ENCODE measurements at places on chromosomes 4 and X.

- no peak for DNase-seq
Measured at GRCh38 chrX:17413228-17413627, 38.2 kb downstream of the NHS start.

- DNase-seq = no peak
Measured at GRCh38 chr4:76174216-76174615, 26.0 kb upstream of the NUP54 start.

GRCh38 chr4:144223661-144224060 lies 83.1 kb upstream of the GYPA start:
- DNase-seq = no peak

DNA sequence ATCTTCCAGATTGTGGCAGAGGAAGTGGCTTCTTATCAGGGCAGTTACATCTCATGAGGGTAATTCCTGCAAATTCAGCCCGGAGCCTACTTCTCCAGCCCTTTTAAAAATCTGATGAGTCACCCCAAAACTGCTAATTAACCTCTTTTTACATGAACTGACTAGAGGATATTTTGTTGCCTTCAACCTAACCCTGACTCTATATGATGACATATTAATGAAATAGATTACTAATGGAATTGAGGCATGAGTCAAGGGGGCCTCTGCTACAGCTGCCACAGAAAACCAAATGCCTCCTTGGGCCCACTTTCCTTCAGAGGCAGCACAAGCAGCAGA lies 72.5 kb downstream of the QRFPR start:
- no peak for DNase-seq

DNA sequence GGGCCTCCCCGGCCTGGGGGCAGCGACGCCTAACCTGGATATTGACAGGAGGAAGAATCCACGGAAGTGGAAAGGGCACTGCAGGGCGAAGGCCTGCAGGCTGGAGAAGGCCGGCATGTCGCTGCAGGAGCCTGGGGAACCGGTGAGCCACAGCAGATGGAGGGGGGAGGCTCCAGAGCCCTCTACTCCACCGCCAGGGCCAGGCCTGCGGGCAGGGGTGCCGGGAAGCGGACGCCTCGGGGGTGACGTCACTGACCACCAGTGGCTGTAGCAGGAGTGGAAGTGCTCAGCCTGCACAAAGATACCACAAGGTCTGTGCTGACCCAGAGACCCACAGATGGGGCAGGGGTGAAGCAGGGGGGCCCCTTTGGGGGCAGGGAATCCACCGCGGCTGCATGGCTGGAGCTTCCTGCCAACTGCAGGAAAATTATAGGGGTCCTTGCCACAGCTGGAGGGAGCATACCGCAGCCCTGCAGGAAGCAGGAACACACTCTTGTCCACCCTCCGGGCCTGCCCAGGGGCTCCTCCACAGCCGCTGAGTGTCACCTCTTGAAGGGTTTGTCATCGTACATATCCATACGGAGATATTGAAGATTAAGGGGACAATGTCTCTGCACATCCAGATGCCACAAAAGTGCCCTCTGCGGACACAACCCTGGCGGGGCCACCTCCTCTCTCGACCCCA lies 7.6 kb upstream of the HTRA3 start:
- DNase-seq = no peak

DNA sequence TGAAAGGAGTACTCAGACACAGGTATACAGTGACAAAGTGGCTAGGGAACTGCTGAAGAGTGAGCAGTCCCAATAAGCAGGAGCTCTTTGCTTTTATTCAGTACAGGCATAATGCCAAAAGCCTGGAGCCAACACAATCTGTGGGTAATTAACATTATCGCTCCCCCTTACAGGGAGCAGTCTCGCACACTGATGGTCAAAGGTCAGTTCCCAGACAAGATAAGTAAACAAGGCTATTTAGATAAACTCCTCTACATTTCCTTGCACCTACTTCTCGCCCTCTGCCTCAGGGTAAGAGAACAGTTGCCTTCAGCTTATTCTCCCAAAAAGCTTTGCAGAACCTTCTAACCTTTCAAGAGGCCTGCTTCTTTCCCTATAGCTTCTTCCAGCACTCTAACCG lies 73.9 kb upstream of the TAF9B start:
- no peak for DNase-seq

- DNase-seq = no peak
Measured at GRCh38 chr4:146244496-146244895, 30.2 kb downstream of the REELD1 start.

- no peak for DNase-seq
Measured at GRCh38 chr4:22678940-22679854, 13.5 kb upstream of the GBA3 start.

DNA sequence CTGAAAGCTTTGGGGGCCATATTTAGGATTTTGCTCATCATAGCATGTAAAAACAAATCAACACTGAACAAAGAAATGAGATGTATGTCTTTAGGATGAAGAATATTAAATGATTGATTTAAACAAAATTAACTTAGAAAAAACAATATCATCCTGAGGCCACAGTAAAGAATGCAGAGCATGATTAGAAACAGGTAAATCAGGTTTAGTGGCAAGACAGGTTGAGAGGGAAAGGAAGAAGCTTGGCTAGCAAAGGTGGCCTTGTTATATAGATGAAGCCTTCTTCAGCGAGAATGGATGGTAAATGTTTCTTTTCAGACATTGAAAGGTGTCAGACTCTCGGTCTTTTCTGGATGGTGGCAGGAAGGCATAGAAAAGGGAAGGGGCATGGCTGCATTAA lies 11.9 kb upstream of the MAGEB16 start:
- DNase-seq = no peak

DNA sequence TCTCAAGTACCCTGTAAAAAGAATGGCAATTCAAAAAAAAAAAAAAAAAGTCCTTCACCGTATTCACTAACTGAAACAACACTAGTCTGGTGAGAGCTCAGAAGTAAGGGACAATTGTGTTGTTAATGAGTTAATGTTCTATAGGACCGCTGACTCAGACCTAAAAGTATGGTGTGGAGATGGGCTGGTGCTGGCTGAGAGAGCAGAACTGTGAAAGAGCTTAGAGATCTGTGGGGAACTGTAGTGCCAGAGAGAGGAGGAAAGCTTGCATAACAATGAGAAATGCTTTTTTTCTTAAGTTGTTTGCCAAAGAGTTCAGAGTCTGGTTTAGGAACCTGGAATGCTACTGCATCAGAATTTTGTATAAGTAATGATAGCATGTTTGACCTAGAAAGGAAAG lies 65.1 kb downstream of the LHFPL1 start:
- DNase-seq = no peak

GRCh38 chr4:144785961-144786360 lies 140.0 kb downstream of the HHIP start:
- DNase-seq = no peak

GRCh38 chrX:19127649-19128168 lies 5.4 kb upstream of the ADGRG2 start:
- DNase-seq = no peak

DNA sequence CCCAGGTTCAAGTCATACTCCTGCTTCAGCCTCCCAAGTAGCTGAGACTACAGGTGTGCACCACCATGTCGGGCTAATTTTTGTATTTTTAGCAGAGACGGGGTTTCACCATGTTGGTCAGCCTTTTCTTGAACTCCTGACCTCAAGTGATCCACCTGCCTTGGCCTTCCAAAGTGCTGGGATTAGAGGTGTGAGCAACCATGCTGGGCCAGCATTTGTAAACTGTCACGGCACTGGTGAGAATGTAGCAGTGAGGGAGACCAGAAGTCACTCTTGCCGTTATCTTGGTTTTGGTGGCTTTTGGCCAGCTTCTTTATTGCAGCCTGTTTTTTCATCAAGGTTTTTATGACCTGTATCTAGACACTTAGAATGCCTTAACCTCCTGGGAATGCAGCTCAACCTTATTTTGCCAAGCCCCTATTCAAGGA lies 22.4 kb downstream of the PCDH18 start:
- DNase-seq = no peak

DNA sequence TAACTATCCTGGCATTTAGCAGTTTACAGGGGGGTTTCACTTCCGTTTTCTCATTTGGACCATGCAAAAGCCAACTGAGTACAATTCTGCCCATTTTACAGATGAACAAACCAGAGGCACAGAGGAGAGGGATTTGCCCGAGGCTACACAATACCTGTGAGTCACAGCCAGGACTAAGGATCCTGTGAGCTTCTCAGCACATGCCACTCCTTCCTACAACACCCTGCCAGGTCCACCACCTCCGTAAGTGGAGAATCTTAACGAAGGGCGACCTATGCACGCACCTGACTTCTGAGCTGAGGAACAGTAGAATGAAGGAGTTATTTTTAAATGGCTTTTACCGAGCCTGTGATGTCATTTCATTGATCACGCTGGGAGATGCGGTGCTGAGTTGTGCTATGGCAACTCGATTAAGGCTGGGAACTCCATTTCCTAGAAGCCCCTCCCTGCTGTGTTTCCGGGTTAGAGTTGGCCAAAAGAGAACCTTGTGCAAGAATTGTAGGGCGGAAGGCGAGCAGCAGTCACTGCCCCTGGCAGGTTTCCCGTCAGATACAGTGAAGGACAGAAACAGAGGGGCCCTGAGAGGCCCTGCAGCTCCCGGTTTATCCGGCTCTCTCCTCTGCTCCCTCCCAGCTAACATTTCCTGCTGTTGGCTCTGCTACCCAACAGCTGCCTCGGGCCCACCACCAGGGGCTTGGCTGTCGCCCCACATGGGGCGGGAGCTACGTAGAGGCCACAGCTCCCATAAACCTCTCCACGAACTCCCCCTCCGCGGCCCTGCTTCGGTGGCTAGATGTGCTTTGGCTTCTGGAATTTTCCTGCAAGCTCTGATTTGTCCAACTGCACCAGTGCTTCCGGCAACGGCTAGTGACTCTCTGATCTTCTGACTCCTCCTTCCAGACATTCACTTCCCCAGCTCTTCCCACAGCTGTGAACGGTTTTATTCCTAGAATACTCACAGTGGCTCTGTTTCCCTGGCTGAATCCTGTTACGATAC lies 75.1 kb upstream of the USP9X start:
- DNase-seq = peak; percentile 39

DNA sequence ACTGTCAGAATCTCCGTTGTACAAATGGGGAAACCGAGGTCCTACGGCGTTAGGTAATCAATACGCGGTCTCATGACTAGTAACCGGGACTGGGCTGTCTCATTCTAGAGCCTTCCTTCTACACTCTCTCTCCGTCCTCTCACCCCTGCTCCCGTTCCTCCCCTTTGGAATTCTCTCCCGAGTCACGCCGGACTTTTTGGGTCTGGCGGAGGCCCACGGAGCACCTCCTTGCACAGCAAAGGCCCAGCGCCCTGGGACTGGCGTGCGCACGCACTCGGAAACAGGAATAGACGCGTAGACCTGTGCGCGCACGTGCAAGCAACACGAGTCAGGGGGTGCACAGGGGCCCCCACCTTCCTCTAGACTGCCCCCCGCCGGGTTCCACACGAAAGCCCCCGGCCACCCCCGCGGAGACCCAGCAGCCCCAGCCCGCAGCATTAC lies 361 bp downstream of the QDPR start:
- peak; percentile 53 for DNase-seq

DNA sequence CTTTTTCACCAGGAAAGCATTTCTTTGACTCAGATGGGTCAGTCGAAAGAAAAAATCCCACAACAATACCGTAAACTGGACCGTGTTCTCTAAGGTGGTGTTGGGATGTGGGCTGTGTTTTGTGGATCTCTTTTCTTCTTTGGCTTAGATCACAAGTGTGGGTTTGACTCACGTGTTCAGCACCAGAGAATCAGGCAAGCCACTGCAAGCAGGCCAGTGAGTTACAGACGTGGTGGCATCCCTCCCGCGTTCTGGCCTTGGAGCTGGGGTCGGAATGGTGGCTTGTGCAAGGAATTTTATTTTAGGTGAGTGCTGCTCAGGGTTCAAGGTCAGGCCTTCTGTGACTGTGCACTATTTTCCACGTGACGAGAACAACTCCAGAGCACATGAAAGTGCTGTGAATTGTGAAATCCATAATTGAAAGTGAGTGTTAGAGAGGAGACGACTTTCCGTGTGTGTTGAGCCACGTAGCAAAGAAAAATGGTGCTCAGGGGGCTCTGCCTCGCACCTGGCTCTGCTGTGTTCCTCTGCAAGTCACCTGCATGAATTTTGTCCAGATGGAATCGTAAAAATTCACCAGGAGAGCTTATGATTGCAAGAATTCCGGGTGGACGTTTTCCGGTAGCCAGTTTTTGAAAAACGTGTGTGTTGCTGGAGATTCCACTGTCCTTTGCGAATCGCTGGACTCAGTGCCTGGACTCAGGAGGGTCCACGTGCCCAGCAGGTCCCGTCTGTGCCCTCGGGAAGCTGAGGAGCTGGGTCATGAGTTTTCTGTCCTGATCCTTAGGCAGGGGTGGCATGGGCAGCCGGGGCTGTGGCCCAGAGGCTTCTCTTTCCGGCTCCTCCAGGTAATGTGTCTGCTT lies 33.6 kb upstream of the HGFAC start:
- DNase-seq = no peak

- DNase-seq = no peak
Measured at GRCh38 chr4:99860521-99860920, 33.7 kb downstream of the LAMTOR3 start.

DNA sequence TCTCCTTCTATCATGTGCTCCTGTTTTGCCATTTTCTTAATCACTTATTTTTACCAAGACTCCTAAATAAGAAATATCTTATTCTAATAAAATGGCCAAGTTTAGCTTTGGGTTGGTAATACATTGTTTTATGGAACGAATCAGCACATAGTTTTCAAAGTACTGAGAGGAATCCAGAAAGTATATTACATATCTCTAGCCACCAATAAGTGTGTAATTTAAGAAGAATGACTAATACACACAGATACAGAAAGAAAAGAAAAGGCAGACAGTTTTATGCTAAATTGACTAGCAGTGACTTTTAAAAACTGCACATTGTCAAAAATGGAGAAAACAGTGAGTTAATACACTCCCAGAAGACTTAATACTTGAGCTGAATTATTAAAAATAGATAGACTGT lies 167.0 kb upstream of the IL15 start:
- no peak for DNase-seq

GRCh38 chr4:163090997-163091684 lies 75.5 kb downstream of the NAF1 start:
- DNase-seq = no peak

DNA sequence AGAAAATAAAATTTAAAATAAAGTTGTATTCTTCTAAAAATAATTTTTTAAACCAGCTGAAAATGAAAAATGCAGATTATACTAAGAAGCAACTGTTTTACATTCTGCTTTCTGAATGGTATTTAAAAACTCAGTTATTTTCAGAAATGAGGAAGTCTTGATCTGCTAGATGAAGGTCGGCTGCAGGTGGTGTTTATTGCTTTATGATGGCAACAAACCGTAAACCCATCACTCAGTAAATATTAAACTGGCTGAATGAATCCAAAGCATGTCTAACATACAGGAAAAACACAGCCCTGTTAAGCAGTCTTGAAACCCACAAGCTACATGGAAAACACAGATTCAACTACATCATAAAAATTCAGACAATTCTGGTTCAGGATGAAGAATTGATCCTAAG lies 29.3 kb downstream of the DYNLT3 start:
- no peak for DNase-seq

- DNase-seq = no peak
Measured at GRCh38 chr4:80307183-80307735, 28.3 kb upstream of the CFAP299 start.

DNA sequence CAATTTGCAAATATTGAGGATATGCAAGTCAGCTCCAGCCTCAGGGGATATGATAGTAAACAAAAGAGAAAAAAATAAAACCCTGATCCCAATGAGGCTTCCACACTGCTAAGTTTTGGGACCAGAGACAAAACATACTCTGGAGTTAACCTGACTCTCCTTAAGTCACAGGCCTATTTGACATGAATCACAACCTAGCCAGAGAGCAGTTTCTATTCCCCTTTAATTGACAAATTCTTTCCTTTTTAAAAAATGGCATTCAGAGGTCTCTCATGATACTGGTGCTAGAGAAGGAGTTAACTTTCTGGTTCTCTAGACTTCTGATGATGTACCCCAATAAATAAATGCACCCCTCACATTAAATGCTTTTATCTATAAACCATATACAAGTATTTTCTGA lies 8.8 kb downstream of the ACSL1 start:
- DNase-seq = no peak
